ENCODE measurements at places on chromosomes 12 and 14.

GRCh38 chr14:71235875-71236274, 328.6 kb downstream of the PCNX1 start:
- peak; percentile 64 for DNase-seq

DNA sequence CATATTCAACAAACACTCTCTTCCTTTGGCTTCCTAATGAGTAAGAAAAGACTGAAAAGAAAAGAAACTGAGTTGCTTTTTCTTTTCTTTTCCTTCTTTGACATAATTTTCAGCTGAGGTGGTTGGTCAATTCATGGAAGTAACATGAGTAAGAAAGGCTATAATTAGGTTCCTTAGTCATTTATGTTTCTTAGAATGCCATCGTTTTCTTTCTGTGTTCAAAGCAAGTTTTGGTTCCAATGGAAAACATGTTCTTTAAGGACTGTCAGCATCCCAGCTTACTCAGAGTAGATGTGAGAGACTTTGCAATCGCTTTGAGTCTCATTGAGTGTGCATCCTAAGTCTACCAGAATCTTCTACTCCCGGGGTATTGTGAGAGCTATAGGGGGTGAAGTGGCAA, 882.4 kb downstream of the DIO2 start:
- no peak for DNase-seq

- no peak for DNase-seq
Observed at GRCh38 chr12:113105606-113106271, 29.8 kb downstream of the RASAL1 start.

DNA sequence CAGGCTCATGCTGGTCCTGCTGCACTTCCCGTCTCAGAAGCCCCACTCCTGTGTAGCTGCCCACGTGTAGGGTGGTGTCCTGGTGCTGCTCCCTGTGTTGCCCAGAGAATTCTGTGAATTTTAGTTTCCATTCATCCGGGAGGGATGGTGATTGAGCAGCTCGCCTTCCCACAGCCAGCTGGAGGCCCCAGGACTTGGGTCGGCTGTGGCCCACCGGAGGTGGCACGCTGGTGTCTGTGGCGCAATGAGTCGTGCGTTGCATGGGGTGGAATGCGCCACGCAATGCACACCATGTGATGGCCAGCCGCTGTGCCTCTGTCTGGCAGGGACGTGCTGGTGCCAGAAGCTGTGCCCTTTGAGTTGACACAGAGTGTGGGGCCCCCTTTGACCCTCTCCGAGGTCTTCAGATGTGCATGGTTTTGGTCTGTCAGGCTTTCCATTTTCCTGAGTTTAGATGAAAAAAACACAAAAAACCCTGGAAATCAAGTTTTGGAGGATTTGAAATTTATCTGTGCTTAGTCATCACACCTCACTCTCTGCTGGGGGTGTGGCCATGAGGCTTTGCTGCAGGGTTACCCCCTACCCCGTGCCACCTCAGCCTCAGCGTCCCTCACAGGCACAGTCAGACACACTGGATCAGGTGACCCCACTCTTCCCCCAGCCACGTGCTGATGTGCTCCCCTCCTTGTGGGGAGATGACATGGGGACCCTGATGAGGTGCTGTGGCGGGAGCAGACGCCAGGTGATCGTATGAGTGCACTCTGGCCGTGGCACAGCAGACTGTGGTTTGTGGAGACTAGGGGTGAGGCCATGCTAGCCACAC, 64.6 kb downstream of the EP400 start:
- DNase-seq = no peak

DNA sequence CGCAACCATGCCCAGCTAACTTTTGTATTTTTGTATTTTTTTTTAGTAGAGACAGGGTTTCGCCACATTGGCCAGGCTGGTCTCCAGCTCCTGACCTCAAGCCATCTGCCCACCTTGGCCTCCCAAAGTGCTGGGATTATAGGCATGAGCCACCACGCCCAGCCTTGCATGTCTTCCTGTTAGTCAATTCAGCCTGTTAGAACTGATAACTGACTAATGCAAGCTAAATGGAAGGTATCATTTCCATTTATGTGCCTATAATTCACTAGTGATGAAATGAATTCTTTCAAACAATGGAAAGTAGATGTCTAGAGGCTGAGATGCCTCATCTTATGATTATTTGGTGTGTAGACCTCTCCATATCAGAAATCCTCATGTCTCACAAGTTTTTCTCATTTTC, 37.3 kb upstream of the DIP2B start:
- no peak for DNase-seq

GRCh38 chr12:50057000-50057841, at the start of gene ASIC1:
TSS of gene ASIC1 (plus strand) at chr12:50057596. CDS start at chr12:50058767, 1,171 bp downstream.
- DNase-seq = peak; percentile 76

GRCh38 chr14:100898465-100898864, 5.1 kb downstream of the RTL1 start:
- no peak for DNase-seq

DNA sequence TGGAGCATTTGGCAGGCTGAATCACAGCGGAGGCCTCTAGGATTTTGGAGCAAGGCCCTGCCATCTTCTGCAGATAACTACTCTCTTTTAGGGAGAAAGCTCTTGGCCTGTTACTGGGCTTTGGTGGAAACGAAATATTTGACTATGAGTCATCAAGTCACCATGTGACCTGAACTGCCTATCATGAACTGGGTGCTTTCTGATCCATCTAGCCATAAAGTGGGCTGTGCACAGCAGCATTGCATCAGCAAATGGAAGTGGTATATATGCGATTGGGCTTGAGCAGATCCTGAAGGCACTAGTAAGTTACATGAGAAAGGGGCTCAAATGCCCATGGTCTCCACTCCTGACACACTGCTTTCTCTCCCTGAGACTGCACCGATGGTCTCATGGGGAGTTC, 21.1 kb downstream of the GYS2 start:
- no peak for DNase-seq

DNA sequence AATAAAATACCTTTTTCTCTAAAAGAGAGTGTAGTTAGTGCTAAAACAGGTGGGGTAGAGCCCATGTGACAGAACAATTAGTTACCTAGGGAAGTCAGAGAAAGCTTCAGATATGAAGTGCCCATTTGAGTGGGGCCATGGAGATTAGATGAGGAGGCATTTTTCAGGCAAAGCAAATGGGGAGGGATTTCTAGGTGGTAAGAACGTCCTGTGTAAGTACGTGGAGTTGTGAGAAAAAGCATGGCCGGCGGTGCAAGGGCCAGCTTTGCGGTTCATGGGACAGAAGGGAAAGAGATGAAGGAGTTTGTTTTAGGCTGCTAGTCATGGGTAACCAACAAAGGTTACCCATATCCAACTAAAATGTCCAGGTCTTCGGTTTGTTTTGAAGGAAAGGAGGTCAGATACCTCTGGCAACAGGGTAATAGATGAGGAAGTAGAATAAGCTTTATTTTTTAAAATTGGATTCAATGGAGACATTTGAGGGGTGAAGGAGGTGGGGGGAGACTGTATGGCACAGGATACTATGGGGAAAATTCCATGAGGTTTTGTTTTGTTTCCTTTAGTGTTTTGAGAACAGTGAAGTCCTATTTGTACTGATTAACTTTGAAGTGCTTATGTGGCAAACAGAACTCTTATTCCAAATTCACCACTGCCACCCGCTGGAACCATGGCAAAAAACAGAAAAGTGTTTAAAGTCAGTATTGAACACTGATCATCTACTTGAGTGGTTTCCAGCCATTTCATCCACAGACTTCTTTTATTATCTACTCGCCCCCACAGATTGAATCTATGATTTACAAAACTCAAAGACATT, 10.0 kb upstream of the SNRPF start:
- no peak for DNase-seq

- peak; percentile 67 for DNase-seq
Observed at GRCh38 chr12:93591137-93591868, 18.8 kb downstream of the SOCS2 start.

GRCh38 chr12:119742700-119743099, 74.8 kb downstream of the PRKAB1 start:
- peak; percentile 67 for DNase-seq

GRCh38 chr12:116378002-116378401, 100.5 kb upstream of the MED13L start:
- DNase-seq = no peak

GRCh38 chr12:40336573-40337199, 111.9 kb downstream of the LRRK2 start:
- DNase-seq = no peak

- no peak for DNase-seq
Observed at GRCh38 chr12:123083661-123084571, 67.0 kb downstream of the PITPNM2 start.

DNA sequence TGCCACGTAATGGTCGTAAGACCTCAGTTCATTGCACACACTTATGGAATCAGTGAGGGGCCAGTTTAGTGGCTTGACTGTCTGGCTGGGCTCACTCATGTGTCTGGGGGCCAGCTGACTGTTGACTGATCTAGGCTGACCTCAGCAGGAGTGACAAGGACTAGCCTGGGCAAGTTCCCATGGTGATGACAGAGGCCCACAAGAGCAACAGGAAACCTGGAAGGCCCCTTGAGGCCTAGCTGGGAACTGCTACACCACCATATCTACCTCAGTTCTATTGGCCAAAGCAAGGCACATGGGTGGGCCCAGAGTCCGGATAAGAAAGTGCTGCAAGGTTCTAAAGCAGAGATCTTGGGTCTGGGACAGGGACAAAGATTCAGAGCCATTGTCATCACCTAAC, 21.3 kb upstream of the RFLNA start:
- DNase-seq = no peak
